Activated CD4-positive, alpha-beta T cell treated with anti-CD3 and anti-CD28 coated beads, Interleukin-2, amount 10 ng/mL, durations not matched to agents 7 days and 5 days (primary cell): ENCODE measurements at places on chromosomes 12 and 14. TPM values are rescaled to one million over a fixed set of nuclear protein-coding genes. Genes with fewer than 3 reads are reported as not detected.

GRCh38 chr12:109267361-109267760 lies 41.7 kb downstream of the FOXN4 start:
- H3K27ac ChIP-seq: no peak overlapping the region
- DNase-seq: no peak
- no peaks in the 10 kb centered on the region for H3K4me1 ChIP-seq
- H3K36me3 ChIP-seq: no peaks in the 10 kb centered on the region
- H3K4me3 ChIP-seq: no peak overlapping the region
- H3K27me3 ChIP-seq: no peaks in the 10 kb centered on the region

DNA sequence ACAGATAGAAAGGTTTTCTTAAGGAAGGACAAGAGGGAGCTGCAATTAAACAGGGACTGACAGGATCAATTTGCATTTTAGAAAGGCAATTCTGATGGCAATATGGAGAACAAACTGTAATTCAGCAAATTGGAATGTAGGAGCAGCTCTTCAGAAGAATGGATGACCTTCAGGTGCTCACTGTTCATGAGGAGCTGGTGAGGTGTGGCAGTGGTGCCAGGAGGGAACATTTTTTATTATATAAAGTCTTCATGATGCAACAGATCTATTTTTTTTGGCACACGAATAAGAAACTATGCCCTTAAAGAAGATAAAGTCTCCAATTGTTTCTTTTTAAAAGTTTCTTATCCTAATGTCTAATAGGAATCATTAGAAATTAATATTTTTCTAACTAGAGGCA lies 151.7 kb downstream of the SLC38A4 start:
- H3K4me3 ChIP-seq: no peak overlapping the region
- no peaks in the 10 kb centered on the region for H3K27me3 ChIP-seq
- H3K27ac ChIP-seq: no peak overlapping the region
- no peaks in the 10 kb centered on the region for H3K4me1 ChIP-seq

The C12orf75 gene
- 160 TPM for total RNA-seq

The DNAJC22 gene
- total RNA-seq: not detected

GRCh38 chr12:9072481-9073038 lies 43.2 kb downstream of the A2M start:
- H3K36me3 ChIP-seq: no peaks in the 10 kb centered on the region
- no peak overlapping the region for H3K4me3 ChIP-seq
- no peak overlapping the region for H3K27ac ChIP-seq
- no peaks in the 10 kb centered on the region for H3K4me1 ChIP-seq

DNA sequence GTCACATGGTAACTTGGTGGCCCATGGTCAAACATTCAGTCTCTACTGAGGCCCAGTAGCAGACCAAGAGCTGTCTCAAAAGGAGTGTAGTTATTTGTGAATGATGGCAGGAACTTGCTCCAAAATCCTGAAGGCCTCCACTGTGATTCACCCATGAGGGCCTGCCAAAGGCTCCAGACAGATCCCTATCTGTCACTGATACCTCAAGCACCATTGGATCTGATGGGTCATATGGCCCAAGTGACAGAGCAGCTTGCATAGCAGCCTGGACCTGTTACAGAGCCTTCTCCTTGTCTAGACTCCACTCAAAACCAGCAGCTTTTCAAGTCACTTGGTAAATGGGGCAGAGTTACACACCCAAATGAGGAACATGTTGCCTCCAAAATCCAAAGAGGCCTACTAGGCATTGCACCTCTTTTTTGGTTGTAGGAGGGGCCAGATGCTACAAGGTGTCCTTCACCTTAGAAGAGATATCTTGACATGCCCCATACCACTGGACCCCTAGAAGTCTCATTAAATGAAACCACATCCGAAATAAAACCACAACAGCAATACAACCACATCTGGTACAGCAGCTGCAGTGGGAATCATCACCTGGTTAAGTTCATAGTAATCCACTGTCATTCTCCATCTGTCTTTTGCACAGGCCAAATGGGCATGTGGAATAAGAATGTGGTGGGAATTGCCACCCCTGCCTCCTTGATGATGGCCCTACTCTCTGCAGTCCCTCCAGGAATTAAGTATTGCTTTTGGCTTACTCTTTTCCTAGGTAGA lies 150.4 kb upstream of the MAX start:
- no peaks in the 10 kb centered on the region for H3K36me3 ChIP-seq
- H3K4me3 ChIP-seq: no peak overlapping the region
- DNase-seq: no peak
- no peak overlapping the region for H3K27ac ChIP-seq
- peaks cover 17% of the 10 kb centered on the region for H3K4me1 ChIP-seq
